ENCODE measurements at places on chromosomes 1 and 21.

DNA sequence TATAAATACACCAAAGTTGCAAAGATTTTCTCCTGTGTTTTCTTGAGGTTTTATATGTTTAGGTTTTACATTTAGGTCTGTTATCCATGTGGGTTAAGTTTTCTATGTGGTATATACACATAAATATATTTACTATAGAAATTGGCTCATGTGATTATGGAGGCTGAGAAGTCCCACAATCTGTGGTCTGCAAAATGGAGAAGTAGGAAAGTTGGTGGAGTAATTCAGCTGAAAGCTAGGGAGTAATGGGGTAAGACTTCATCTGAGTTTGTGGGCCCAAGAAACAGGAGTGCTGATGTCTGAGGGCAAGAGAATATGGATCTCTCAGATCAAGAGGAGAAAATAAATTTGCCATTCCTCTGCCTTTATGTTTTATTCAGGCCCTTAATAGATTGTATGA lies 146.0 kb downstream of the GPATCH2 start:
- DNase-seq = no peak

DNA sequence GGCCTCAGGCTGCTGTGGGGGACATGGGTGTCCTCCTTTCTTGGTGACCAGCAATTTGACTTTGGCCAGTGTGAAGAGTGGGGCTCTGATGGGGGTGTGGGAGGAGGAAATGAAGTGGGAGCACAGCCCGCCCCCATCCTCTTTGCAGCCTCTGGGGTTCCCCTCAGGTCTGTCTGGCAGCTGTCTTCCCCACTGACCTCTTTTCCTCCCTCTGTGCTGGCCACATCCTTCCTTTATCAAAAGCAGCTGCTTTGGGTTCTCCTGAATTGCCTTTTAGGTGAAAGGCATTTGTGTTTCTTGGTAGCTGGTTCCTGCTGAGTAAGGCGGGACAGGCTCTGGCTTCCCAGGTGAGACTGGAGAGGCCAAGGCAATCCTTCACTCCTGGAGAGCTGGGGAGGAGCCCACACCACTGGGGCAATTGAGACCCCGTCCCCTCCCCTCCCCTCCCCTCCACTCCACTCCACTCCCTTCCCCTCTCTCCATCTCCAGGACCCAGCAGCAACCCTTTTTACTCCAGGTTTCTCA lies 24.9 kb downstream of the PCAT6 start:
- DNase-seq = no peak

DNA sequence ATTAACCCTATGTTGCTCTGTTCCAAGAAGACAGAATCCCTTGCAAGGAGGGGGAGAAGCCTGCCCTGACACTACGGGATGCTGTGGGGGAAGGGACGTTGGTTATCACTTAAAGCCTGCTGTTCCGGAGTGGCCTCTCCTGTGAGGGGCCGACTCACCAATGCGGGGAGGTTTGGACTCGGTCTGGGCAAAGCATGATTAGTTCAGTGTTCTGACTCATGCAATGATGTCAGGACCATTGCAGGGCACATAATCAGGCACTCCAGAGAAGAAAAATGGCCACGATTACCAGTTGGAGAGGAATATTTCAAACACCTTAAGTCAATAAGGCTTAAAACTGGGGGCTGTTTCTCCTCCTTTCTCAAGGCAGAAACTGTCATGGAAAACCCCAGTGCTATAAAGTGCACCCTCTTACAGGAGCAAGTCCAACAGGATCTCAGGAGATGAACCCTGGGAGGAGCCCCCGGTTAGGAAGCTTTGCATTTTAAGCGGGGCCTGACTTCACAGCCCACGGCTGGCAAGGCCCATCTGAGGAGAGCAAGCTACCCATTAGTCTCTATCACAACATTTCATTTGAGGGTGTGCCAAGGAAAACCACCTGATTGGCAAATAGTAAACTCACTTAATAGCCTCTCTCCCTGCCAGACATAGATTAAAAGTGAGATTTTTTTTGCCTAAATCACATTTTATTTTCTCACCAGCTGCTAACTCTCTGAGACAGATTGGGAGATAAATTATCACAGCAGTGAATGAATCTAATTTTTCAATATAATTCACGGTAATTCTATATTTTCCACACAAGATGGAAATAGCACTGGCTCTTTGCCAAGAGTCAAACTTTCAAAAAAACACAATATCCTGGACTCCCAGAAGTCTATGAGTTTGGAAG lies 202.5 kb downstream of the C1orf94 start:
- DNase-seq = no peak

DNA sequence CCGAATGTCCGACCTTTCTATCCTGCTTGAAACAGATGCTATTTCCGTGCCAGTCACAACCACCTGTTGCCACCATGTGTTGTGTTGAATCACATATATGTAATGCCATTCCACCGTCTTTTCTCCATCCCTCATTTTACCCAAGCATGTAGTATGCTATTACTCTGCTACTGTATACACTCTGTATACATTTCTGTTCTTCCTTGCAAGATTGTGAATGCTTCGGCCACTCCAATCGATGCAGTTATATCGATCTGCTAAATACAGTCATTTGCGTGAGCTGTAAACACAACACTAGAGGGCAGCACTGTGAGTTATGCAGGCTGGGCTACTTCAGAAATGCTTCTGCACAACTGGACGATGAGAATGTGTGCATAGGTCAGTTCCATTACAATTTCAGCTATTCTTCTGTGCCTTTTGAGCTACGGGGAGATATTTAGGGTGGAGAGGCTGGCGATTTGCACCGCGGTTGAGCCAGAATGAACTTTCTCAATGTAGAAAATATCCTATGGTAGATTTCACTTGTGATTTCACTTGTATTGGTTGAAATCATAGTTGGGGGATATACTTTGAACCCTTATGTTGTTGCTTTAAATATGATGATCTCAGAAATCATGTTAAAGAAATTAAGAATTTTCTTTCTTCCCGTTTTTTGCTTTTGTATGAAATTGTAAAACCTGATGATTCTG lies 289.8 kb downstream of the NTNG1 start:
- peak; percentile 64 for DNase-seq

DNA sequence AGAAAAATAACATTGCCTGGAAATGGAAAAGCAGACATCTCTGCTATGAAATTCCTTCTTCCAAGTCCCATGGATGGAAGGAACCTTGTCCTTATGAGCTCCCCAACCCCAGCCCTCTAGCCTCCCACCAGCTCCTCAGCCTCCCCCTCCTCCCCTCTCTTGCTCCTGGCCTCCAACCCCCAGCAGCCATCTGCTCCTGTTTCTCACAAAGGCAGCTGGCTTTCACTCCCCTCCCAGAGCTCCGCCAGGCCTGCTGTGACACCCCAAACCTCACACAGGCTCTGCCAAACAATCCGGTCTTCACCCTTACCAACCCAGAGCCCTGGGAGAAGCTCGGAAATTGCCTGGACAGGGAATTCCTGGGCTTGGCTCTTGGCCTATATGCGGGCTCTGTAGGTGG lies 69.2 kb downstream of the KLHDC7A start:
- DNase-seq = no peak

DNA sequence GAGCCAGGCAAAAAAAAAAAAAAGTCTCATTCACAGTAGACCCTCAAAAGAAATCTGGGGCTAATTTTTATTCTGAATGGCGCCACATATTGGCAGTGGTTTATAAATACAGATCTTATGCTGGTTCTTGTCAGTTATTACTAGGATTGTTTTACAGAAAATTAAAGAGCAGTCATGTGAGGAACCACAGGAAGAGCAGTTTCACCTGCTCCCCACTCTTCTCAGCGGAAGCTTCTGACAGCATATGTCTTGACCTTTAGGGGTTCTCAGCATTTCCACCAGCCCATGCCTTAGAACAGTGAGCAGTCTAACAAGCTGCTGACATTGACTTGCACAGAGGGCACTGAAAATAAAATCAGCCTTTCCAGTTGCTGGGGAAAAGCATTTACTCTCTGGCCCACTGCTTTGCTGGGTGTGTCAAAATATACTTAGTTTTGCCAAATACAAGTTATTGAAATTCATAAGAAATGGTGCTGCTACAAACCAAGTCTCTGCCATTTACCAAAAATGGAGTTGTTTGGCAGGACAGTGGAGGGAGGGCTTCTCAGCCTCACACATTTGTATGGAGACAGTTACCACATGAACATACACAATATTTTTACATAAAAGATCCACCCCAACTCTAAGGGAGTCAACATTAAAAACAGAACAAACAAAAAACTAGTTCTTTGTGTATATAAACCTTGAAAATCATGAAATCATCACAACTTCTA lies 144.2 kb downstream of the SYT2 start:
- no peak for DNase-seq

- DNase-seq = no peak
These were observed 31.0 kb downstream of the TMCC2 start for GRCh38 chr1:205258719-205259118.

DNA sequence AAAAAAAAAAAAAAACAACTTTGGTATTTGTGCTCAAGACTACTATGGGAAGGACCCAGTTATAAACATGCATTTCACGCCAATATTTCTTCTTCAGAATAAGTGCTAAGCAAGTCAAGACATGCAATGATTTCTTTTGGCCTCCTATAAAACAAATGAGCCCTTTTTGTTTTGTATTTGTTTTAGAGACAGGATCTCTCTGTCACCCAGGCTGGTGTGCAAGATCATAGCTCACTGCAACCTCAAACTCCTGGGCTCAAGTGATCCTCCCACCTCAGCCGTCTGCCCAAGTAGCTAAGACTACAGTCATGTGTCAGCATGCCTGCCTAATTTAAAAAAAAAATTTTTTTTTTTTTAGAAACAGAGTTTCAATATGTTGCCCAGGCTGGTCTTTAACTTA lies 348.7 kb downstream of the PCP4 start:
- no peak for DNase-seq

DNA sequence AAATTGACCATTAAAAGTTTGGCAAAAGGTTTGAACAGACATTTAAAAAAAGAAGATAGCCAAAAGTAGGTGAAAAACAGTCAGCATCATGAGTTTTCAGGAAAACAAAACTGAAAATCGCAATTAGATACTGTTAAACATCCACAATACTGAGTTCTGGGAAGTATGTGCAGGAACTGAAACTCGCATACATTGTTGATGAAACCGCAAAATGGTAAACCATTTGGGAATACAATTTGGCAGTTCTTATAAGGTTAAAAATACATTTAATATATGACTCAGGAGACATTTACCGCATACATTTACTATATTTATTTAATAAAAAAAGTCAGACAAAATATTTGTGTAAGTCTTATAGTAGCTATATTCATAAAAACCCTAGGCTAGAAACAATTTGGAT lies 393.2 kb downstream of the COL11A1 start:
- DNase-seq = no peak

DNA sequence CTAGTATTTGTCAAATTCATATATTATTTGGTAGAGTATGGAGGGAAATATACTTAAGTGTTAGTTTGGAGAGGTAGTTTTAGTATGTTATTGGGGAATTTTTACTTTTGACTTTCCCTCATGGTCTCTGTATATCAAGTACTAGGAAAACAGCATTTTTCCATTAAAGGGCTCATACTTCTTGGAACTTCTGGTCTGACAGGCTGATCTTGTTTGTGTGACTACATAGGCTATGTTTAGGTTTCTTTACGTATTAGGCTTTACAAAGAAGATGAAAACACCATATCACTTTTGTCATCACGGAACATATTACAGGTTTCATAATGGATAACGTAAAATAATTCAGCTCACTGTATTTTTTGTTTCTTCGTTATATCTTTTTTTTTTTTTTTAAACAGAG lies 30.8 kb downstream of the POU2F1 start:
- no peak for DNase-seq

- DNase-seq = peak; percentile 82
These were observed at the start of gene C1orf115 for GRCh38 chr1:220690140-220691052. Gene C1orf115 (plus strand): TSS chr1:220690363. CDS start chr1:220690403, 40 bp downstream.

DNA sequence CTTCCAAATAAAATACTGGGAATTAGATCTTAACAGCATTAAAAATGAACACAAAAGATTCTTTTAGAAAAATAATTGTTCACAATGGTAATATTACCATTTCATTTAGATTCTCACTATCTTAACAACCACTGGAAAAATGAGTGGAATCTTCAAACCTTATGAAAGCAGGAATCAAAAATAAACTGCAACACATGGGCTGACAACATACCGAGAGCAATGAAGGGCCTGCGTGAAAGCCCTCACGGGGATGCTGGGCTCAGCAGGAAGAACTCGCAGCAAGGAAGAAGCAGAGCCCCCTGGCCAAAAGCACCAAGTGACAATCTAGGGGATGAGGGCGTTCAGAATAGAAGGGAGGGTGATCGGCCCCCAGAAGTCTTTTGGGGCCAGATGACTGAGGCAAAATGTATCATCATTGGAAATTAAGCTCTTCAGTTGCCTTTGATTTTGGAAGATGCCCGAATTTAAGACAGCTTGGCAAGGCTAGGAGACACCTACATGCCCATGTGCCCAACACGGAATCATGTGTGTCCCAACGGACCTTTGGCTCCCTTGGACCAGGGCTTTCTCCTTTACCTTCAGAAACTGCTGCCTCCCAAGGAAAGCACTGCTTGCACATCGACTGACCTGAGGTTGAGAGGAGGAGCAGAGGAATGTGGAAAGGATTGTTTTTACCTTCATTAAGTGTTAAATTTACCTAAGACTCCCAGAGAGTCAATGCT lies 103.9 kb downstream of the TGFBR3 start:
- no peak for DNase-seq

DNA sequence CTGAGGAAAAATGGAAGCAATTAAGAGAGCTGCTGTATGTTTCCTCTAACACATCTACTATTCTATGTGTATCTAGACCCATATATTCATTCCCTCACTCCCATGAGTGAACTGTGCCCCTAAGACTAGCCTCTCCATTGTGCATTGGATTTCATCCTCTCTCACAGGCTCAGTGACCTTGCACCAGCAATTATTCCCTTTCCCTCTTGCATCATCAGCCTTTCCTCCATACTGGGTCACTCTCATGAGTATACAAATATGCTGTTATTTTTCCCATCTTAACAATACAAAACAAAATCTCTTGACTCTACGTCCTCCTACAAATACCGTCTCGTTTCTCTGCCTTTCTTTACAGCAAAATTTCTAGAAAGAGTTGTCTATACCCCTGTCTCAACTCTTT lies 29.4 kb upstream of the METTL18 start:
- DNase-seq = no peak

DNA sequence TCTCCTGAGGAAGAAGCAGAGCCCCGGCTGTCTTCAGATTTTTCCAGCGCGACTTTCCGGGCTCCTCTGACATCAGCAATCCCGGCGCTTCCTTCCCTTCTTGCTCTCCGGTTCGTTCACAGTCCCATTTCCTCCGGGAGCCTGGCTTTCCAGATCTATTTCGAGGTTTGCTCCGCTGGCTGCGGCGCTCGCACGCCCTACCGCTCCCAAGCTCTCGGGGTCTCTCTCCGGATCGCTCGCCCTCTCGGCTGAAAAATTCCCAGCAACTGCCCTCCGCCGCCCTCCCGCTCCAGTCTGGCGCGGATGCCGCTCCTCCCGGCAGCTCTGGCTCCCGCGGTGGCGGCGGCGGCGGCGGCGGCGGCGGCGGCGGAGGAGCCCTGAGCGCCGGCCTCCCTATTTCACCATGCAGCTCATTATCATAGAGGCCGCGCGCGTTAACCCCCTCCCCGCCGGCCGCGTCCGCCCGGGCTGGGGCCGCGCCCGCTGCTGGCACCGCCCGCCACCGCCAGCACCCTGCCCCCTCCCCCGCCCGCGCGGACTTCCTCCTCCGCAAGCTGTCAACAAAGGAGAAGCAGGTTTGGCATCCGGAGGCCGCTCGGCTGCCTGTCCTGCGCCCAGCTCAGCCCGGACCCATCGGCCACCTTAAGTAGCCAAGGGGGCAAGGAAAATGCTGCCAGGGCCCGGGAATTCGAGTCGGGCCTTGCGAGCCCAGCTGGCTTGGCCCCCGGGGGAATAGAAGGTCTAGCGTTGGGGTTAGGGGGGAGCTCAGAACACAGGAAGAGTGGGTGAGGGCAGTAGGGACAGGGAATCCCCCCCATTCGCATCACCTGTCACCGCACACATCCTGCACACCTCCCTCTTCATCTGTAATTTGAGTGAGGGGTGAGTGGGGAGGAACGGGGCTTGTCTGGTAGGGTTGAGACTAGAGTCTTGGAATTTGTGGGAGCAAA lies at the start of gene PLXNA2:
TSS of gene PLXNA2 (minus strand) at position 418 of the 950 bp plus-strand sequence. CDS start 26,462 bp downstream, outside the sequence.
- peak; percentile 69 for DNase-seq
